ENCODE measurements at places on chromosomes 11 and 22. TPM values are rescaled to one million over a fixed set of nuclear protein-coding genes. Genes with fewer than 3 reads are reported as not detected.

DNA sequence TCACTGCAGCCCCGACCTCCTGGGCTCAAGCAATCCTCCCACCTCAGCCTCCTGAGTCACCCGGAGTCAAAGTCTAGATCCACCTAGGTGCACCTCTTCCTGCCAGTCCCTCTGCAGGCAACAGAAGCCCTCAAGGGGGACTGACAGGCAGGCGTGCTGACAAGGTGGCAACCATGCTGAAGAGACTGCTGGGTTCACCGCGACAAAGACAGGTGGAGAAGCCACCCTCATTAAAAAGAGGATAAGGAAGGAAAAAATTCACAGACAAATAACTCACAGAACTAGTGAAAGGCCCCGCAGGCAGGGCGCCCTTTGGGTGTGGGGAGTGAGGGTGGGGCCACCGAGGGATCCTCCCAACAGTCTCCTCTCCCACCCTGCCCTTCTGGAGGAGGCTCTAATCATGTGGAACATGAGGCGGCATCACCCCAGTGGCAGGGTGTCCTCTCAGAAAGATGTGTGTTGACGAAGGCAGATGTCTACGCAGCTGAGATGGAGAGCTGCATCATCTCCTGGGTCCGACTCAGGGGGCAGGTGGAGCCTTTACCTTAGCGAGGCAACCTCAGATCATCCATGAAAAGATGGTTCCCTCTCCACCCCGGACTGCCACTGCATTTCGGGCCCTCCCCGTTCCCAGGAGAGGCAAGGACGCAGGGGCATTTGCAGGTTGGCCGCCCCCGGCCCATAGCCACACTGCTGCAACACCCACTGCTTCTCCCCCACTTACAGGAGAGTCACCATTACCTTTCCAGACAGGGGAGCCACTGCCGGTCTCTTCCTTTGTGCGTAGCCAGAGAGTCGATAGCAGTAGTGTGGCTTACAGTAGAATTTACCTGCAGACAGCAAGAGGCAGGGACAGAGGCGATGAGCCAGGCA is 91.2 kb upstream of the BID start:
- H3K4me1 ChIP-seq = peaks cover 11% of the 10 kb centered on the region
- no peak for DNase-seq
- no peak overlapping the region for H3K27ac ChIP-seq
- H3K36me3 ChIP-seq = no peaks in the 10 kb centered on the region

DNA sequence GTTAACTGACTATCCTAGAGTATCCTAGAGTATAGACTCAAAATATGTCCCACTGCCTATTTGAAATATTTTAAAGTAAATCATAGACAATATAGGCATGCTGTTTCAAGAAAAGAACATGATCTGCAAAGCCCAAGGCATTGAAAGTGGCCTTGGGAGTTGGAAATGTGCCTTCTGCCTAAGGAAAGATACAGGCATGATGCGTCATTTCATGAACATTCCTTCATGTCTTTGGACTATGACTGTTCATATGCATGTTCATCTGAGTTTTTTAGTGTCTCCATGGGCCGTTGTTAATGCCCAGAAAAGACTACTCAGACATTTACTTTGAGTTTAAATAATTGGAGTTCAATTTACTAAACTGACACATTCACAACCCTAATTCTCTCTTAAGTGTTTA is 69.7 kb upstream of the PRDM11 start:
- no peak overlapping the region for H3K27ac ChIP-seq
- no peaks in the 10 kb centered on the region for H3K36me3 ChIP-seq
- no peaks in the 10 kb centered on the region for H3K27me3 ChIP-seq
- peaks cover 9% of the 10 kb centered on the region for H3K4me1 ChIP-seq
- H3K4me3 ChIP-seq = no peak overlapping the region
- DNase-seq = no peak

DNA sequence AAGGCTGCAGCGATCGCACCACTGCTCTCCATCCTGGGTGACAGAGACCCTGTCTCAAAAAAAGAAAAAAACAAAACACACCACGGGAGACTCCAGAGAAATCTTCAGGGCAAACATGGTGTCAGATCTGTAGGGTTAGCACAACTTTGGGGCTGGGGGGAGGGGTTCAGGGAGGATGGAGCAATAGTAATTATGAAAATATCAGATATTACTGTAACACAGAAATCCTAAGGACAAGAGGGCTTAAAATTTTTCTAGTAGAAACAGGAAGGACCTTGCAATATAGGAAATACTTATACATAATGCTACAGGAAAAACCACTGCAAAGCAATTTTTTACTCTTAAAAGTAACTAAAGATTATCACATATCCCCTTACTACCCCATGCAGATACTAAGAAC is 13.8 kb downstream of the EIF4ENIF1 start:
- no peak for DNase-seq
- peaks cover 14% of the 10 kb centered on the region for H3K36me3 ChIP-seq

DNA sequence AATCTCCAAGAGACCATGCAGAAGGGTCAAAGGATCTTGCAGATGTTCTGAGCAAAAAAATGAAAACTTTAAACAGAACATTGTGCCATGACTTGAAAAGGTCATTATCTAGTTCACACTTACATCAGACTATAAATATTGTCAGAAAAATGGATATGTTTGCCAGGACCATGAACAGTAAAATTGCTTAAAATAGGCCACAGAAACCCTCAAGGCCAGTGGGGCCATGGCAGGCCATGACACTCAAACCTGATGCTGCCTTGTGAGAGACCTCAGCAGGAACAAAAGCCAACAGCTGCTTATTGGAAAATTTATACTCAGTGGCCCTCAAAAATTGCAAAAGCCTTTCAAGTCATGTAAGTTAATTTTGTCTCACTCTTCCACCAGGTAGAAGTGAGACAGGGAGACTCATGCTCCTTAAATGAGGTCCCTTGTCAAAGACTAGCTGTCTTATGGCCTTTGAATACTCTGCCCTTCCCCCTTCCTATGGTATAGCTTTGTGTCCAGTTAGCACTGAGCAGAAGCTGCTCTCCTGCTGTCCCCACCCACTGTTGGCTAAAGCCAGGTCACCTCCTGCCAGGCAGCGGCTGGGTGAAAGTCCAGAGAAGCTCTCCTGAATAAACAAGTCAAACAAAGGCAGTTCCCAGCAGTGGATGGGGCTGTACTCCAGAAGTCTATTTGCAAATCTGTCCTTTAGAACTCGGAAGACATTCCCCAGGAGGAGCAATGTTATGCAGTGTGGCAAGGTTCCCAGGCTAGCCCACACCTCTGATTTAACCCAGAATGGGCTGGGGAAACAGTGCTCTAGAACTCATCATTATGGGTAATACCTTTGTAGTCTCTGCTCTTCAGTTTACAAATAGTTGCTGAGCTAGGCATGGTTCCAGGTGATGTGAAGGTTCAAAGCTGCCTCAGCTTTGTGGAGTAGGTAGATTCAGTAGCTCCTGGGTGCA is 21.4 kb downstream of the ADM start:
- no peak overlapping the region for H3K4me3 ChIP-seq
- H3K4me1 ChIP-seq = peaks cover 35% of the 10 kb centered on the region
- no peaks in the 10 kb centered on the region for H3K36me3 ChIP-seq
- no peaks in the 10 kb centered on the region for H3K27me3 ChIP-seq

DNA sequence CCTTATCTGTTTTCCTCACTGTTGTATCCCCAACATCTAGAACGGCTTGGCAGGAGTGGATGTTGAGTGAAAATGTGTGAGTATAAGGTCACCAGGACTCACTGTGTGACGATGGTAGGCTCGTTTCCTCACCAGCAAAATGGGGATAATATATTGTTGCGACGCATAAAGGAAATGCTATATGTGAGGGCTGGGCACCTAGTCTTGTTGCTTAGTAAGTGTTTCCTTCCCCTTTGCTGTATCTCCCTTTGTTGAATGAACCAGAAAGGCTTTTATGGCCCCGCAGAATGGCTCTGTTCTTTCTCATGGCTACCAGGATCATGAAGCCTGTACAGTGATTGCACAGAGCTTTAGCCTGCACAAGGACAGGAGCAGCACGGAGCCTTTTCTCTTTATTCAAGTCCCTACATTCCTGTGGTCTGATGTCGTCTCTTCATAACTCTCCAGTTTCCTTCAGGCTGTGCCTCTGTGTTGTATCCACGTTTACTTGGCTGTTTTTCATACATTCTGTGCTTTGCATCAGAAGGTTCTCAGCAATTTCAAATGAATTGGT is 5.4 kb downstream of the TNRC6B start:
- peaks cover 77% of the 10 kb centered on the region for H3K4me1 ChIP-seq
- no peak for DNase-seq
- no peaks in the 10 kb centered on the region for H3K27me3 ChIP-seq
- H3K36me3 ChIP-seq = no peaks in the 10 kb centered on the region
- no peak overlapping the region for H3K4me3 ChIP-seq

DNA sequence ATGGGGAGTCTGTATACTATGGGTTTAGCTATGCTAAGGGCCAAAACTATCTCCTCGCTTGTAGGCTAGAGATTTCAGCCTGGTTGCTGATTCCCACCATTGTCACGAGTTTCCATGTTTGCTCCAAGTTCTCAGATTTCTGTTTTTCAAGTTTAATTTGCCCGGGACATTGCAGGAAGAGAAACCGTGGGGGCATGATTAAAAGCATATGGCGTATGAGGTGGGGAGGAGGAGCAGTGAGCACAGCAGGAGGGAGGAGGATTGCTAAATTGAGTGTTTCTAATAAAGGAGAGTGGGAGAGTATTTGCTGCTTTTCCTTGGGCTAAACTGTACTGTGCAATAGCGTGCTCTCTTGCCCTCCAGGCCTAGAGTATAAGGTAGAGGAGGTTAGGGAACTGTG is 558.4 kb downstream of the METTL15 start:
- no peaks in the 10 kb centered on the region for H3K27me3 ChIP-seq
- H3K4me1 ChIP-seq = no peaks in the 10 kb centered on the region
- H3K36me3 ChIP-seq = no peaks in the 10 kb centered on the region
- DNase-seq = no peak

DNA sequence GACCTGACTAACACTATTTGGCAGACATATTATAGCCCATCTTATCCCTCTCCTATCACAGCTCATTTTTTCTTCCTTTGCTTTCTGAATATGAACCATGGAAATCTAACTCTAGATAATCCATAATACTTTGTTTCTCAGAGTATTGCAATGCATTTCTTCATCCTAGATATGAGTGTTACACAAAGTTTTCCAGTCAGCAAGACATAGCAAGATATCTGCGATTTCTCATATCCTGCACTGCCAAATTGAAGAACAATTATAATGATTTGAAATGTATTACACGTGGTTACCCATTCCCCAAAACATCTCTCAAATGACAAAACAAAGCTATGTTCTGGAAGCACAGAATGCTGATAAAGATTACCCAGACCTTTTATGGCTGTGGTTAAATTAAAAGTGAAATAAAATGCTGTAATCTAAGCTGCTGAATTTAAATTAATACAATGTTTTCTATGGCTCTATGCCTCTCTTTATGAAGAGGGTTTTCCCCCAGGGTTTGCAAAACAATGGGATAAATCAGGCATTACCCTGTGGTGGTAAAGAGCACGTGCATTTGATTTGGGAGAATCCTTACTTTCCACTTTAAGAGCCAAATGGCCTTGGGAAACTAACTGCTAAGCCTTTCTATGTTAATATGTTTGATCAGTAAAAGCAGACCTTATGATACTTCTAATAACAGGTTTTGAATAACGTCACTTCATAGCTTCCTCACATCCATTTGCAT is 1291.0 kb upstream of the CNTN5 start:
- no peaks in the 10 kb centered on the region for H3K27me3 ChIP-seq
- no peak for DNase-seq
- H3K4me3 ChIP-seq = no peak overlapping the region

Gene C11orf91
- not detected for total RNA-seq

Measured in vagina (tissue), 2 donors.